SIG-M5 (cell line): ENCODE measurements at places on chromosomes 1 and 21.

DNA sequence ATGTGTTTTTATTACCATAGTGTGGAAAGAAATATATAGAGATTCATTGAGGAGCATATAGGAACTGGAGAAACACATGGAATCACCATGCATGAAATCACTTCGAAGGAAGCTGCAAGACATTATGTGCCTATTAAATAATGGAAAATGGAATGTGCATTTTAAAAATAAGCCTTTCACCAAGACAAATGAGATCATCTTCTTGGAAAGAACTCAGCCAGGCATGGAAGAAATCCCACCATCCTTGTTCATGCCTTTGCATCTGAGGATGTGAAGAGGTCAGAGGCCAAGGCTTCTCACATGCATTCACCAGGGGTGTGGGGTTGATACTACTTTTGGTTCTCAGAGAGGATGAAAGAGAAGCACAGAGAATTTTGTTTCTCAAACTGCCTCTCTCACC is 50.0 kb downstream of the C1orf198 start:
- DNase-seq = no peak

GRCh38 chr1:51491166-51491981 is 27.7 kb downstream of the EPS15 start:
- no peak for DNase-seq

- DNase-seq = no peak
Measured at GRCh38 chr1:12587981-12588640, 29.9 kb downstream of the DHRS3 start.

GRCh38 chr21:32529679-32530078 is 55.6 kb downstream of the TCP10L start:
- no peak for DNase-seq

DNA sequence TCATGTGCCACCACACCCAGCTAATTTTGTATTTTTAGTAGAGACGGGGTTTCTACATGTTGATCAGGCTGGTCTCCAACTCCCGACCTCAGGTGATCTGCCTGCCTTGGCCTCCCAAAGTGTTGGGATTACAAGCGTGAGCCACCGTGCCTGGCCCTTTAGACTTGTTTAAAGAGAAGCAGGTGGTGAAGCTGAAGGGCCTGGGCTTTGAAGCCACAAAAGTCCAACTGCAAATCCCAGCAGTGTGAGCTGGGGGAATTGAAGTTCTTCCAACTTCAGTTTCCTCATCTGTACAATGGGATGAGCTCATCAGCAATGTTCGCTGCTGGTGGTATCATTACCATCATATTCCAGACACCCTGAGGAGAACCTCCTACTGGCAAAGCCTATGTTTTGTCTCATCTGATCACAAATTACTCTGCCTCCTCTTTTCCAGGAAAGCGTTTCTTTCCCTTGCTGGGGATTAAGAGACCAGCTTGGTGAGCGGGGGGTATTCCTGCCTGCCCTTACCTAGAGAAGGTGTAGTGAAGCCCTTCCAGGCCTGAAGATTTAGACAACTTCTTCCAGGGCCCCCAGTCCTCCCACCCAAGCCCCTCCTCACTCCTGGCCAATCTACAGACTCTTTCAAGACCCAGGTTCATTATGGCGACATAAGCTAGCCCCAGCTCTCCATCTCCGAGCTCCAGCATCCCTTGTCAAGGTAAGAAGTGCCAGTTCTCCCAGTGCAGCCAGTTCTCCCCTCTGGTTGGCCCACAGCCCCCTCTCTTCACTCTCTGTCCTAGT is 2.4 kb upstream of the SHISA4 start:
- DNase-seq = no peak

DNA sequence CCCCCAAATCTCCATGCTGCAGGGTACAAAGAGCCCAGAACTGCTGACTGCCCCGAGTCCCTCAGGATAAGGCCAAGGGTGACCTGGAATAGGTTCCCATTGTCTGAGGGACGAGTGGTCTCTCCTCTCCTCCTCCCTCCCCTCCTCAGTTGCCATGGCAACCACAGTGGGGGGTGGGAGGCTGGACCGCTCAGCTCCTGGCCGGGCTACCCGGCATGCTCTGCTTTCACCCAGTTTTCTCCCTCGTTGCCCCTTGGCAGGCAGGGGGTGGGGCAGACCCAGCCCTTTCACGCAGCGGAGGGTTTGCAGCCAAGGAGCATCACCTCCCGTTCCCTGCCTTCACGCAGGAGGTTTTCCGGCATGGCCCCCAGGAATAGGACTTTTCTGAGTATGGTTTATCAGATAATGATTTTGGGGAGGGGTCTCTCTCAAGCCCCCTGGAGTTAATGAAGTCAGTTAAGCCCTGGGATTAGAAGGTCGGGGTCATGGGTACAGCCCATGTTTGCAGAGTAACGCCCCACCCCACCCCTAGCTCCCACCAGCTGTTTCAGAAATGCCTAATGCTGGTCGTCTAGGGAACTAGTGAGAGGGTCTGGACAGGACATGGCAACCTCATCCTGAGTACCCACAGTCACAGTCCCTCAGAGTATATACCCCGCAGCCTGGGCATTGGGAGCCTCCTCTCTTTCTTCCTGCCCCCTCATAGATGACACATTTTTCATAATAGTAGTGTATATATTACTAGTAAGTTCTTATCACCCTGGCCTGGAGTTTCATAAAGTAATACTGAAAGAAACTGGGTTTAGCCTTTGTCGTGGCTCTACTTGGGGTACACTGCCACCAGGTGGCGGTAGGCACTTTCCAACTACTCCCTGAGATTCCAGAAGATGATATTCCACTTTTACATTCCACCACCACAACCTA is 20.7 kb downstream of the C1QB start:
- DNase-seq = no peak

DNA sequence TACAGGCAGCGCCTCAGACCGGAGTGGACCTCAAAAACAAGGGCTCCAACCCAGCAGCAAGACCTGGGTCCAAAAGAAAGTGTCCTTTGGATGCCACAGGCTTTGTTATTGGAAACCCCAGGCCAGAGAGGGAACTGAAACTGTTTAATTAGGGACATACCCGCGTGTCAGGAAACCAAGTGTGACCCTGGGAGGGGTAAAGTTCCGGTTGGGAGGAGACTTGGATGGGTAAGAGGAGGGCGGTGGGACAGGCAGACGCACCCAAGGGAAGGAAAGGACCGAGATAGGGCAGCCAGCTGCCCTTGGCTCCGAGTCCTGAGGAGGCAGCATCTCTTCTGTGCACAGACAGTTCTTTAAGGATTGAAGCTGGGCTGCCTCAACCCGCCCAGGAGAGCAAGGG is 71.4 kb downstream of the CDC7 start:
- no peak for DNase-seq

DNA sequence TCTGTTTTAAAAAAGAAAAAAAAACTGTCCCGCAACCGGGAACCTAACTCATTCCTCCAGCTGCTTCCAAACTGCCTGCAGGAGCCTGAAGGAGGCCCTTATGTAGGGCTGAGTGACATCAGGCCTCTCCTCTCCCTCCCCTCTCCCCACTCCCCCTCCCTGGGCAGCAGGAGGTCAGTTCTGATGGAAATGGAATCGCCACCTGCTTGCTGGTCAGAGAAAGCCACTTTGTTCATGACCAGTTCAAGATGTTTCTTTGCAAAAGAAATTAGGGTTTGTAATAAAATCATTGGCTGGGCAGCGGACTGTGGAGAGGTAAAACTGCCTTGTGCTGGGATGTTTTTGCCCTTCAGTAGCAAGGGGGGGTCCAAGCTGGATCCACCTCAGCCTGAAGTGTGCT is at the start of gene MAP1LC3C:
MAP1LC3C (minus strand) TSS at position 73 of the 400 bp plus-strand sequence. CDS start 90 bp downstream, outside the sequence.
- no peak for DNase-seq

DNA sequence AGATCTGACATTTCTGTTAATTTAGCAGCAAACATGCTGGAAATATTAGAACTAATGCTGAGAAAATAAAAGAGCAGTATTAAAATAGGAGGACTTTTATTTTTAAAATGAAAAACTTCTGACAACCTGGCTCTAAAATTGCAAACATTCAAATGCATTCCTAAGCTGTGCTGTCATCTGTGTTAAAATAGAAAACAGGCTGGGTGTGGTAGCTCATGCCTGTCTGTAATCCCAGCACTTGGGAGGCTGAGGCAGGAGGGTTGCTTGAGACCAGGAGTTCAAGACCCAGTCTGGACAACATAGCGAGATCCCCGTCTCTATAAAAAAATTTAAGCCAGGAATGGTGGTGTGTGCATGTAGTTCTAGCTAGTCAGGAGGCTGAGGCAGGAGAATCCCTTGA is 44.6 kb downstream of the MIGA1 start:
- DNase-seq = no peak

- DNase-seq = no peak
Measured at GRCh38 chr1:54302951-54303843, 103.0 kb downstream of the SSBP3 start.

- no peak for DNase-seq
Measured at GRCh38 chr1:68725001-68725752, 228.3 kb upstream of the DEPDC1 start.

GRCh38 chr1:28510273-28510969 is 4.6 kb downstream of the RCC1 start:
- DNase-seq = no peak

- DNase-seq = no peak
Measured at GRCh38 chr1:56438901-56439551, 140.3 kb downstream of the PLPP3 start.

GRCh38 chr1:82775406-82776000 is 974.8 kb downstream of the ADGRL2 start:
- no peak for DNase-seq

- DNase-seq = no peak
Measured at GRCh38 chr1:118461154-118461553, 276.1 kb upstream of the SPAG17 start.

GRCh38 chr1:156232201-156232894 is 9.6 kb upstream of the BGLAP start:
- DNase-seq = no peak

- DNase-seq = no peak
Measured at GRCh38 chr1:33302325-33302724, 18.6 kb downstream of the A3GALT2 start.

DNA sequence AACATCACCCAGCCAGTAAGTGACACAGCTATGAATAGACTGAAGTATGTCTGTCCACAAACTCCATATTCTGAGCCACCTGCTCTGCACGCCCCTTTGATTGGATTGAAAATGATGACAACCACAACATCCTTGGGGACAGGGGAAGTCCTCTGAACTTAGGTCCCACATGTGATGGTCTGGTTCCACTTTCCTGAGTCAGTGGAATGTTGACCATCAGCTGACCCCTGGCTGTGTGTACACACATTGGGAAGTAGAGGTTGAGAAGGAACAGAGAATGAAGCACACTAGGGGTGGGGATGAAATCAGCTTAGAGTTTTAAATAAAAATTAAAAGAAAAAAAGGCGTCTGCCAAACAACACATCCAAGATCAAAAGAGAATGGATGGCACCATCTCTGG is 8.0 kb upstream of the DISP3 start:
- DNase-seq = no peak

- no peak for DNase-seq
Measured at GRCh38 chr21:17768840-17769446, 50.2 kb downstream of the C21orf91 start.

DNA sequence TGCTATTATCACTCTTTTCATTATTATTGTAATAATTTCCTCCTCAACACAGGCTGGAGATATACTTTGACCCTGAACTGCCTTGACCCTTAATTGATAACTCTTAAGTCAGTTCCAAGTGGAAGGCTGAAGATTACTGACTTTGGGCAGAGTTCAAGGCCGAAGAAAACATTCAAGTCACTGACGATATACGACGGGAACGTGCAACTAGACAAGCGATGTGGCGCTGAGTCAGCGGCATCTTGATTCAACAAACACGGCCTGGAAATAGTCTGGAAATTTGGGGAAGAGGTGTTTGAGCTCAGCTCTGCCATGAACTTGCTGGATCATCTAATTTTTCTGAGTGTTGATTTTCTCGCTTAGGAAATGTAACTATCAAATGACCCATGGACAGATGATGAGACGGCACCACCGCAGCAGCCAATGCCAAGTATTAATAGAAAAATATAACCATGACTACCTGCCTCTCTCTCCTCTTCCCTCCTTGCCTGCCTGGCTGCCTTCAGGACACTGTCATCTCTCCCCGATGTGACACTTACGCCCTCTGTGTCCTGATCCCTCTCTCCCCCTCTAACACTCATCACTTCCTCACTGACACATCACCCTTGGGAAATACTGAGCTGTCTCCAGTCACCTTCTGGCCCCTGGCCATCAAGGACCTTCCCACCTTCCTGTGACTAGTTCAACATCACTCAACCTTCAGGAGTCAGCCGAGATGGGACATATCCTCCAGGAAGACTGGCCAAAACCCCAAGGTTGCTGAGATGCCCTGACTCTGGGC is 49.4 kb downstream of the TMCO4 start:
- DNase-seq = no peak

GRCh38 chr1:170461291-170461747 is 70.6 kb upstream of the GORAB start:
- DNase-seq = no peak

DNA sequence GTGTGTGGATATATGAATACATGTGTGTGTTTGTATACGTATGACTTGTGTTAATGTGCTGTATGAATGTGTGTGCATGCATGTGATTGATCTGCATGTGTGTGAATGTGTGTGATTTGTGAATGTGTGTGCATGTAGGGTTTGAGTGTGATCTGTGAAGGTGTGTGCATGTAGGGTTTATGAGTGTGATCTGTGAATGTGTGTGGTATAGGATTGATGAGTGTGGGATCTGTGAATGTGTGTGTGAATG is 88.2 kb downstream of the STUM start:
- DNase-seq = no peak

- DNase-seq = no peak
Measured at GRCh38 chr1:218350801-218351266, 5.7 kb downstream of the TGFB2 start.

- DNase-seq = no peak
Measured at GRCh38 chr1:41226815-41227434, 15.2 kb downstream of the SCMH1 start.

GRCh38 chr1:56953386-56953785 is 12.4 kb downstream of the C8B start:
- DNase-seq = no peak

GRCh38 chr1:56129837-56130236 is 449.5 kb downstream of the PLPP3 start:
- DNase-seq = no peak

- no peak for DNase-seq
Measured at GRCh38 chr1:170932236-170932635, 3.1 kb upstream of the MROH9 start.

DNA sequence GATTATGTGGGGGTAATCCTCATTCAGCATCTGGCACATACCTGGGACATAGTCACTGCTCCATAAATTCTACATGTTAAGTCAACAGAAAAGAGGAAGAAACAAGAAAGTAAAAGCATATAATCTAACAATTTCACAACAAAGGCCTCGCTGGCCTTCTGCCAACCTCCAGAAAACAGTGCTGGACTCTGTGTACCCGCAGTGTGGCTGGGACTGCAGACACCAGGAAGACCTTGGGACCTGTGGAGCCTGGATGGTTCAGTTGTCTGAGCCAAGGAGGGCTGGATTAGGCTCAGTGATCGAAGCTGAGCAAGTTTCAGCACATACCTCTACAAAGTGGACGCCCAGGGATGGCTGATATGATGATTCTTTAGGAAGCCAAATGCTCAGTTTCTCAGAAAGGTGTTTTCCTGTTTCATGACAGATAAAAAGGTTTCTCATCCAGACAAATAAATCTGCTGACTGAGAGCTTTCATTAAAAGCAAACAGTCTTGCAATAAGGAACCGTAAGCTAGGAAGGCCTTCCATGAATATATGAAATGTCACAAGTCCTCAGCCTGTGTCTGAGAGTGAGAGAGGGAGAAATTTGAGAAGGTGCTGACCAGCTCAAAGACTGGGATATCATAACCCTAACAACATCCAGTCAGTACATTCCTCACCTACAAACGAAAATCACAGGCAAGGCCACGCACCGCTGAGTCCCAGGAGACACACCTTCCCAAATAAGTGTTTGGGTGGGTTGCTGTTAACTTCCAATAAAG is 48.4 kb downstream of the CAPZB start:
- DNase-seq = no peak
